ENCODE measurements at places on chromosomes 6 and 20.

- no peak for DNase-seq
Observed at GRCh38 chr6:34615574-34616226, 59.6 kb upstream of the SPDEF start.

GRCh38 chr6:106186714-106187113 lies 100.6 kb downstream of the PRDM1 start:
- no peak for DNase-seq

GRCh38 chr6:113668641-113669408 lies 188.3 kb upstream of the MARCKS start:
- no peak for DNase-seq

DNA sequence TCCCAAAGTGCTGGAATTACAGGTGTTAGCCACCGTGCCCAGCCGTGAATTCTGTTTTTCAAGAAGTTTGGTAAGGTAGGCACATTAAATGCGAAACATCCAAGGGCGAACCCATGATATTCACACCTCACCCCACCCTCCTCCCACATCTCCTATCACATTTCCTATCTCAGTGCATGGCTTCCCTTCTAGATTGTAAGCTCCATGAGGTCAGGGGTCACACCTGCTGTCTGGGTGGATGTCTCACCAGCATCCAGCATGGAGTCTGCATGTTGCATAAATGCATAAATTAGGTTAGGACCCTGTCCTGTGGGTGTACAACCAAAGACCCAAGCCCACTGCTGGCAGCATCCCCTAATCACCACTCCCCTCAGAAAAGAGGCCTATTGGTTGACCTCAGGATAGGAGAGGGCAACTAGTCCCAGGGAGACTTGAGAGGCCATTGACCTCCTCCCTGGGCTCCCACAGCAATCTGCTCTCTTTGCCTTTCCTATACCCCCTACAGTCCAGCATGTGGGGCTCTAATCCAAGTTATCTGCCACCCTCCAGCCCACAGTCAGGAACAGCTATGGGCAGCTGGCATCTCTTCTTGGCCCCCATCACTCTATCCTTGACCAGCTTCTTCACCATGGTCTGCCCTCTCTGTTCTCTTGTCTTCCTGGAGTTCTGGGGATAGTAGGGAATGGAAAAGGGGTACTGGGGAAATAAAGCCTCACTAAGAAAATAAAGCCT lies 4.2 kb downstream of the PRRT1 start:
- no peak for DNase-seq

DNA sequence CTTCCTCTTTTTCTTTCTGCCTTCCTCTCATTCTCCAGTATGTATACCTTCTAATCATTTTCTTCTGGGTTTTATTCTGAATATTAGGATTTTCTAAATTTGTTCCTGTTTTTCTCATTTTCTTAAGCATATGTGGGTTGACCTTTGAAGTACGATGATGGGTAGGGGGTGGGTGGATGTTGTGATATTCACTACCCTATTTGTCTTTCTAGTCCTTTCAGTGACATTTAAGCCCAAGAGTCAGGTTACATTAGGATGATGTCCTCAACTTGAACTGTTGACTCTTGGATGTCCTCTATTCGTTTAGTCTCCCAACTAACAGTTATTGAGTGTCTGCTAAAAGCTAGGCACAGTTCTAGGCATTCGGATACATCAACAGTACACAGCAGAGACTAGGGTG lies 7.3 kb downstream of the ABT1 start:
- no peak for DNase-seq

DNA sequence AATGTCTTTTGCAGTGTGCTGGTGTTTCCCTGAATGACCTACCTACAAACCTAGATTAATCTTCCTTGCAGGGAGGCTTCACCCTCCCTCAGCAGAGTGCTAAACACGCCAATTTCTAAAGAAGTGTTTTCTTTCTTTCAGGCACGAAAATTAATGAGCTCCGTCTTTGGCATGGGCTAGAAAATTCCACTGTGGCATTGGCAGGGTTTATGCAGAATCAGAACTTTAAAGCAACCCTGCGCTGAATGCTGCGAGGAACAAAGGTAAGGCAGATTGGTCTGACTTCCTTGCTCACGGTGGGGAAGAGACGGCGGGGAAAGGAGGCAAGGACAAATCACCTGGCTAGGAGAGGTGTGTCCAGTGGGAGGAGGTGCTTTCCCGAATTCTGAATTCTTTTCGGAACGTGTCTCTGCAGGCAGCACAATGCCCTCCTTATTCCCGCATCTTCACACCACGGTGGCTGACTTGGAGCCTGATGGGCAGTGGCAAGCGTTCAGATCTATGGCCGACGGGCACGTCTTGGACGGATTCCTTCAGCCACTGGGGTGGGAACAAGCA lies 6.2 kb upstream of the BANF2 start:
- DNase-seq: no peak

DNA sequence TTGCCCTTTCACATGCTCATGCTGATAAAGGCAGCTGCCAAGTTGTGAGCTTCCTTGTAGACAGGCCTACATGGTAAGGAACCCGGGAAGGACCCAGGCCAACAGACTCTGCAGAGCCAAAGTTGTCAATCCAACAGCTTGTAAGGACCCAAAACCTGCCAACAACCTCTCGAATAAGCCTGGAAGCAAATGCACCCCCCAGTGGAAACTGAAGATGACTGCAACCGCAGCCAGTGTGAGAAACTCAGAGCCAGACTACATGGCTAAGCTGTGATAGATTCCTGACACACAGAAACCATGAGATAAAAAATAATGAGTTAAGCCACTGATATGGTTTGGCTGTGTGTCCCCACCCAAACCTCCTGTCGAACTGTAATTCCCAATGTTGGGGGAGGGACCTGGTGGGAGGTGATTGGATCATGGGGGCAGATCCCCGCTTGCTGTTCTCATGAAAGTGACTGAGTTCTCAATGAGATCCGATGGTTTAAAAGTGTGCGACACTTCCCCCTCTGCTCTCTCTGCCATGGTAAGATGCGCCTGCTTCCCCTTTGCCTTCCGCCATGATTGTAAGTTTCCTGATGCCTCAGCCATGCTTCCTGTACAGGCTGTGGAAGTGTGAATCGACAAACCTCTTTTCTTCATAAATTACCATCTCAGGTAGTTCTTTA lies 18.8 kb upstream of the CLPSL2 start:
- DNase-seq: peak; percentile 22

- no peak for DNase-seq
Observed at GRCh38 chr20:45254383-45255262, at the start of gene SLPI. TSS of gene SLPI (minus strand) at chr20:45254564. CDS start at chr20:45254543, 21 bp downstream.

DNA sequence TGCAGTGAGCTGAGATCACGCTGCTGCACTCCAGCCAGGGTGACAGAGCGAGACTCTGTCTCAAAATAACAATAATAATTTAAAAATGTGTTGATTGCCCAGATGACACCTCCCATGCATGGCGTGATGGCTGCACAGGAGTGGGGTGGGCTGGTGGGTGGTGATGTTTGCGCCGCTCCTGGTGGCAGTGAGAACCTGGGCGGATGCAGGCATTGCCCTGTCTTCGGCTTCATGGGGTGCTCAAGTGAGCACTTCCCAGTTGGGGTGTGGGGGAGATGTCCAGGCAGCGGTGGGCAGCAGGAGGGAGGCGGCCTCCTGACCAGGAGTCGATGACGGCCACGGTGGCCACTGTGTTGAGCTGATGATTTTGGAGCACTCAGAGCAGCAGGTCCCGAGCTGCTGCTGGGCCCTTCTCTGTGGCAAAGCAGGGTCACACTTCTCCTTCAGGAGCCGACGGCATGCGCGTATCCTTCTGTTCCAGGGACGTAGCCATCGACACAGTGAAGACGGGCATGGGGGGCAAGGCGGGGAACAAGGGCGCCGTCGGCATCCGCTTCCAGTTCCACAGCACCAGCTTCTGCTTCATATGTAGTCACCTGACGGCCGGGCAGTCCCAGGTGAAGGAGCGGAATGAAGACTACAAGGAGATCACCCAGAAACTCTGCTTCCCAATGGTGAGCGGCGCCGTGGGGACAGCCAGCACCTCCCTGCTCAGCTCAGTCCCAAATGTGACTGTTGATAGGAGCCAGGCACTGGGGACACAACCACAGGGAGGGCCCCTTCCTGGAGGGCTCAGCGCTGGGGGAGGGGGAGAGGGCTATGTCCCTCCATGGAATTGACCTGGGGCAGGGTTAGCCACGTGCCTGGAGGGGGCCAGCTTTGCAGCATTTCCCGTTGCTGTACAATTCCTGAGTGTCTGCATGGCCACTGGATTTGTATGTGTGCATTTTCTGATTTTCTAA lies 89.7 kb downstream of the SYNJ2 start:
- no peak for DNase-seq

DNA sequence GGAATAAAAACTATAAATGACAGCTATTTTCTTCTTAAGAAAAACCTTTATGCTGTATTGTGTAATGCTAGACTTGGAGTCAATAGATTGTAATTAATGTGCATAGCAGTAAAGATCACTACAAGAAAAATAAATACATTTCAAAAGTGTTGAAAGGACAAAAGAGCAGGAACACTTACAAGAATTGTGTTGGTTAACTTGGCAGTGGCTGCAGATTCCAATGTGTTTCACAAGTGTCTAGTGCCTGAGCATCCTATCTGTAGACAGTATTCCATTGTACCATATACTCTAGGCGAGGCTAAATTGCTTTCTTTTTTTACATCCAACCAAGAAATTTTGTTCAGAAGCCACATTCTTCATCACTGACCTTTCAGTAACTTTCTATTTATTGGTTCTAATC lies 924.1 kb downstream of the EPHA7 start:
- peak; percentile 72 for DNase-seq

DNA sequence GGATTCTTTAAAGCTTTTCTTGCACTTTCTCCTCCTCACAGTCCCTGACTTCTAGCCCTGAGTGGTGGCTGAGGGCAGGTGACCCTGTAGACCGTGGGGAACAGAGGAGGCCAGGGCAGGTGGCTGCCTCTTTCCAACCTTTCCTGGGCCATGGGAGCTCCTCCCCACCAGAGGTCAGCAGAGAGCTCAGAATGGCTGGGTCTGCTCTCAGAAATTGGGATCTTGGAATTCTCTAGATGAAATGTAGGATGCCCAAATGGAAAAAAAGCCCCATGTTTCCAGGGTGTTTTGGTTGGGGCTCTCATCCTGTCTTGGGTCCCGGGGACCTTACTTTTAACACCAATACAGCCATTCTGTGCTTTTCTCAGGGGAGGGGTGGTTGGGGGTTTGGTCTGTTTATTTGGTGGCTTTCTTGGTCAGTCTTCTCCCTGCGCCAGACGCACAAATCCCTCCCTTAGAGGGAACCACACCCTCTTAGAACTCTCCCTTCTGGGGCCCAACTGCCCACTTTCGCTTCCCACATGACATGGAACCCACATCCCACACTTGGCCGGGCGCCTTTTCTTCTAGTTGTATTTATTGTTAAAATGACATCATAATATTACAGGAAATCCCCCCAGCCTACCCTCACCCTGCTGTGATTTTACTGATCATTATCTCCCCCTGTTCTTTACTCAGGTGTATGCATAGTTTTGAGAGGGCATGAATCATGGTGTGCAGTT lies 17.9 kb downstream of the GNAS start:
- peak; percentile 56 for DNase-seq

- peak; percentile 35 for DNase-seq
Observed at GRCh38 chr6:133837801-133838349, 51.0 kb upstream of the TCF21 start.

- DNase-seq: no peak
Observed at GRCh38 chr6:166570929-166571713, 15.4 kb downstream of the RAMACL start.

GRCh38 chr20:38731738-38732113 lies 7.4 kb downstream of the SLC32A1 start:
- DNase-seq: no peak

GRCh38 chr20:20837574-20838021 lies 125.2 kb upstream of the RALGAPA2 start:
- peak; percentile 32 for DNase-seq

GRCh38 chr20:16167423-16168130 lies 405.7 kb downstream of the KIF16B start:
- peak; percentile 10 for DNase-seq

DNA sequence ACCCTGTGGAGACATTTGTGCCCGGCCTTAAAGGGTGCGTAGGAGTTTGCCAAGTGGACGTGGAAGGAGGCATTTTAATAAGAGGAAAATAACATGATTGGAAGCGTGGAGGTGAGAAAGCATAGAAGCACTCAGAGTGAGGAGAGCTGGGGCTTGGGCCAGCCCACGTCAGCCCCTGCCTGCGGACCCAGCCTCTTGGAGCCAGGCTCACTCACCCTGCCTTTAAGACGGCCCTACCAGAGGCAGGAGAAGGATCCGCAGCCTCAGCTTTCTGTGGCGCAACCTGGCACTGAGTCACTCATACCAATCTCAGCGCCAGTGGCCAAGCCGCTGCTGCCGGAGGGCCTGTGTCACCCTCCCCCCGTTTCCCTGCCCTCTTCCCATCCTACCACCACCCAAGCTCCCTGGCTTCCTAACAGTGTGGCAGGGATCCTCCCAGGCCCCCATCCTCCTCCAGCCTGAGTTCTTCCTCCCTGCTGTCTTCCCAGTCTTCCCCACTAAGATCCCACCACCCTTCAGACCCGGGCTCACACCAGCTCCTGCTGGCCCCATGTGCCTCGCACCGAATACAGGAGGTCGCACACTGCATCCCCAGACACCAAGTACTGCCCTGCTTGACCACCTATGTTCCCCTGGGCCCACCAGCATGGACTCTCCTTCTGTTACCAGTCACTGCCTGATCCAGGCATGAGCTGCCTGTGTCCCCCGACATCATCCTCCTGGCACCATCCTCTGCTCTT lies 285.2 kb downstream of the UST start:
- peak; percentile 87 for DNase-seq

DNA sequence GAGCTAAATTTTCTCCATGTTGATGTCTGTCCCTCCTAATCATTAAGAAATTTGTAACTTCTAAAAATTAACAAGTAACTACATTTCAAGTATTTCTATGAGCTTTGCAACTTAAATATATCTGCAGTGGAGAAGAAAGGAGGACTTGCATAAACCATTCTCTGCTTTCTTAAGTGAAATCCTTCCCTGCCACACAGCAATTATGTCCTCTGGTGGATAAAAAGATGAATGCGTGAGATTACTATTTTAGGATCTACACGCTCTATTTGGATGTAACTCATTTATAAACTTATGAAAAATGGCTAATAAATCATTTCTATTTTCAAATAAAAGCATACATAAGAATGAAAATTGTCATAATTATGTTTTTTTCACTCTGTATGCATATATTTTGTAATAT lies 338.0 kb upstream of the PTCHD4 start:
- peak; percentile 4 for DNase-seq

DNA sequence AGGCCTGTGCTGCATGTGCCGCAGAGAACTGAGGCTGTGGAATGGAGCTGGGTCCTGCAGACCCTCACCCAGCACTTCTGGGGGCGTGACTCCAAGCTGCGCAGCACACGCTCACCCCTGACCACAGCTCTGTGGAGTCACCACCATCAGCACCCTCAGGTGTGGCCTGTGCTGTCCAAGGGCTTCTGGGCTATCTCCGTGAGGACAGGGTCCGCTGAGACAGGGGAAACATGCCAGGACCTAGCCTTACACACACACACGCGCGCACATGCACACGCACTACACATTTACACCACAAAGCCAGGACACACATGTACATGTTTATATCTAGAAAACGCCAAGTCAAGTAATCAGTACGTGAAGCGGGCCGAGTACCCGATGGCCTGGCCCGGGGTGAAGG lies 26.8 kb upstream of the TCFL5 start:
- no peak for DNase-seq

DNA sequence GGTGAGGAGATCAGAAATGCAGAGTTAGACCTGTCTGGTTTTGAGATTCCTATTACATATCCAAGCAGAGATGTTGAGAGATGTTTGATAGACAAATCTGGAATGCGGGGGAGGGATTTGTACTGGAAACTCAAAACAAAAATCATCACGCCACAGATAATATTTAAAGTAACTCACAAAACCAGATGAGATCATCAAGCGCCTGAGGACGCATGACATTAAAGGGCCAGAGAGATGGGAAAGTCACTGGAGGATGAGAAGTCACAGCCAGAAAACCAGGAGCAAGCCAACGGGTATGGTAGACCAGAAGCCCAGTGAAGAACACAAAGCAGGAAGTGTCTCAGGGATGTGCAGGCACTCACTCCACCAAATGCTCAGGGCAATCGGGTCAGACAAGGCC lies 87.7 kb downstream of the DLL1 start:
- DNase-seq: no peak
